ENCODE measurements at places on chromosomes 1 and 21.

DNA sequence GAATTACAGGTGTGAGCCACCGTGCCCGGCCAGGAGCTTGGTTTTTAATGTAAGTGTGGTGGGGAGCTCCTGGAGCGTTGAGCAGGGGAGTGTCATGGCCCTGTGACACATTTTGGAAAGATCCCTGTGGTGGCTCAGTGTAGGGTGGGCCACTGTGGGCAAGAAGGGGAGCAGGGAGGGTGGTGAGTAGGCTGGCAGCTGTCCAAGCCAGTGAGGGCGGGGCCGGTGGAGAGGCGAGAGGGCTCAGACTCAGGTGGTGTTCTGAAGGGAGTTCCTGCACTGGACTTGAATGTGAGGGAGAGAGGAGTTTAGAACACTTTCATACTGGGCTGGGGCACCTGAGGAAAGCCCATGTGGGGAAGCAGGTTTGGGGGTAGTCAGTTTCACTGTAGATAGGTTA is 3.1 kb upstream of the EVA1B start:
- DNase-seq: no peak

- no peak for DNase-seq
Measured at GRCh38 chr1:198830412-198830811, 191.6 kb downstream of the PTPRC start.

DNA sequence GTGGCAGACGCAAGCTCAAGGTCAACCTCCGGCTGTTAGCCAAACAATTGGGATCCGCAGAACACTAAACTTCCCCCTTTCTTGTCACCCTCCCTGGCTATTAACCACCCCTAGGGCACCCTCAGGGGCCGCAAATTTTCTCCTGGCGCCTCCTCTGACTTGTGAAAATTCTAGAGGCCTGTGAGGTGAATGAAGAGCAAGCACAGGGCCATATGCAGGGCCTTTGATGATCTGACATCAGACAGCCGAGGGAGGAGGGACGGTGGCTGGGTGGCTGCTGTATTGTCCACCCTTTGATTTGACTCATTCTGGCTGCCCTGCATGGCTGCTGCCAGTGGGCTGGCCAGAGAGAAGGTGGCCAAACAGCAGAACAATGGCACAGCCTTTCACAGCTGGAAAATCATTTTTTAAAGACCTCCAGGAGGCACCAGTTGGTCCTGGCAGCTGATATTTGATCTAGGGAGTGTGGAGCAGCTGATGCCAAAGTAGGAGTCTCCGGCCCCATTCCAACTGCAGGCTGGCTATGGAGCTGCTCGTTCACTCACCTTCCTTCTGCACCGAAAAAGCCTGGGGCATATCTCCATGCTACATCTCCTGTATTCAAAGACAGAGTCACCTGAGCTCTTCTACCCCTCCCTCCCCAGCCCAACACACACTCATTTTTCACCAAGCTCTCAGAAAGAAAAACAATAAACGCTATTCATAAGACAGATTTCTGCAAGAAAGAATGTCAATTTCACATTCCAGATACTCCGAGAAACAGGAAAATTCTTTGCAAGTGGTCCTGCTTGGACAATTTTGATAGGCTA is 44.9 kb upstream of the BARHL2 start:
- DNase-seq: no peak

GRCh38 chr1:94304553-94304952 is 67.2 kb upstream of the ARHGAP29 start:
- no peak for DNase-seq

DNA sequence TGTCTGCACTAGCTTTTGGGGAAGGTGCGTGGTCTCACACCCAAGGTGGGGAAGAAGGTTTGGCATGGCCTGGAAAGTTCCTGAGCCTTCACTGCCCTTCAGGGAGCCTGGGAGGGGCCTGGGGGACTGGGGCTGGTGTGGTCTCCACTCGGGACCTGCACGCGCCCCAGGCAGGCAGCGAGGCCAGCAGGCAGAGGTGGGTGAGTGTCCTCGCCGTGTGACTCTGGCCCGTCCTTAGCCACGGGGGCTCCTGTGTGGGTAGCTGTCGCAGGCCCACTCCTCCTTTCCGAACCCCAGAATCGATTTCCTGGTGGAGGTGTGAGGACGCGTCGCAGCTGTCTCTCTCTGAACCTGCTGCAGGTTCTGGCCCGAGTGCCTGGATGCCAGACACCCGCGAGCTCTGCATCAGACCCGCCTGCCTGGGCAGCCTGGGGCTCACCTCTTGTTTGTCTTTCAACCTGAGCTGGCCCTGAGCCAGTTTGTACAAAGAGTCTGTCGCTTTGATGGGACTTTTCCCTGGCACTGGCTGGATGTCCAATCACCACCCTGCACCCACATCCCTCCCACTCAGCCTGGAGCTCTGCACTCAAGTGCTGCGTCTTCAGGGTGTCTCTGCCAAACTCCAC is 36.0 kb upstream of the SLC19A1 start:
- no peak for DNase-seq

DNA sequence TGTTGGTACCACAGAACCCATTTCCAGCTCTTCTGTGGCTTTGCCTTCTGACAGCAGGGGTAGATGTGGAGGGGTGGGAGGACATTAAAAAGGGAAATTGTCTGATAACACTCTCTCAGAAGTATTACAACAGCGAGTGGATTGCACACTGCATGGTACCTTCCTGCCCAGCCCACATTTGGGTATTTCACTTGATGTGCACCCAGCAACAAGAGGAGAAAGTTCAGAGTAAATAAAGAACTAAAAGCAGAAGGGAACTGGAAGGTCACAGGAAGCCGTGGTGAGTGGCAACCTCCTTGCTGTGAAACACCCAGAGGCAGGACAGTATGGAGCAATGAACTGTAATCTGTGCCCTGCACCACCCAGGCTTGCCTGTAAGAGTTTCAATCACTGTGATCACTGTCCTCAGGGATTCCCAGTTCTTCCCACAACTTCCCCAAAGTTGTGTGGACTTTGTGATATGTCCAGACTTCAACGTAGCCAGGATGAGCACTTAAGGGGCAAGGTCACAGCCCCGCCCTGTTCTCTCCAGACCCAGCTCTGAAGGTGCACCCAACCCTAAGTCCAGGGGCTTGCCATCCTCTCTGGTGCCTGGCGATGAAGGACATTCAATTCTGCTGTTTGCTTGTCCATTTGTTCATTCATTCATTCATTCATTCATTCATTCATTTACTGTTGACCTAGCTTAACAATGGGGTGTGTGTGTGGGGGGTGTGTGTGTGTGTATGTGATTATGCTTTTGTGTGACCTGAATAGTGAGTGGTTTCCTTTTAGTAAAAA is 18.7 kb upstream of the F5 start:
- peak; percentile 80 for DNase-seq

Data from CD4-positive, alpha-beta T cell treated with Interleukin-4 for 4 hours (primary cell).